G401 (cell line): ENCODE measurements at places on chromosomes 1 and 21. TPM values are rescaled to one million over a fixed set of nuclear protein-coding genes. Genes with fewer than 3 reads are reported as not detected.

- DNase-seq: peak; percentile 92
These were observed 577.2 kb upstream of the ZRANB2 start for GRCh38 chr1:71657891-71658679.

DNA sequence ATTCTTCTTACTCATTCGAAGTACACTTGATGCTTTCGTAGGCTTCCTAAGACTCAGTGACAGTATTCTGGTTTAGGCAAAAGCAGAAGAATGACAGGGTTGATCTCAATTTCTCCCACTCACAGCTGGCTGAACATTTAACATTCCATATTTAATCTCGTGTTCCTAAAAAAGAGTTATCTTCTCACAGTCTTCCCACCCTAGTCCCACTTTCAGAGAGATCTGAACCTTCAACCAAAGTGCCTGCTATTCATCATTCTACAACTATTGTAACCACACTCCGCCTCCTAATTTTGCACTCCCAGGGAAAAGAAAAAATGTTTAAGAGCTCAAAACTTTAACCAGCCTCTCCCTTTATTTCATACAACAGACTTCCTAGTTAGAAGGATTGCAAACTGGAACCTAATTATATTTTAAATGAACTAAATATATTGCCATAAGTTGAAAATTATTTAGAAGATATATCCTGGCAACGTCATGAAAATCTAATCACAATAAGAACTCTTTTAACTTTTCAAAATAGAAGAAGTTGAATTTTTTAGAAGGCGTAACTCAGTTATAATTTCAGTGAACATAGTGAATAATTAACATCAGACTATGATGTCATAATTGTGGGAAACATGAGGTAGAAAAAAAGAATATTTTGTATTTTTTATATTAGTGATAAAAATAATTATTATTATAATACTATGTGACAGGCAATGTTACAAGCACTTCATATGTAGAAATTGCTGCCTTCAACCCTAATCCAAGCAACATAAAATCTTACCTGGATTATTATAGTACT, 540.9 kb upstream of the ADGRL2 start:
- no peak for DNase-seq

DNA sequence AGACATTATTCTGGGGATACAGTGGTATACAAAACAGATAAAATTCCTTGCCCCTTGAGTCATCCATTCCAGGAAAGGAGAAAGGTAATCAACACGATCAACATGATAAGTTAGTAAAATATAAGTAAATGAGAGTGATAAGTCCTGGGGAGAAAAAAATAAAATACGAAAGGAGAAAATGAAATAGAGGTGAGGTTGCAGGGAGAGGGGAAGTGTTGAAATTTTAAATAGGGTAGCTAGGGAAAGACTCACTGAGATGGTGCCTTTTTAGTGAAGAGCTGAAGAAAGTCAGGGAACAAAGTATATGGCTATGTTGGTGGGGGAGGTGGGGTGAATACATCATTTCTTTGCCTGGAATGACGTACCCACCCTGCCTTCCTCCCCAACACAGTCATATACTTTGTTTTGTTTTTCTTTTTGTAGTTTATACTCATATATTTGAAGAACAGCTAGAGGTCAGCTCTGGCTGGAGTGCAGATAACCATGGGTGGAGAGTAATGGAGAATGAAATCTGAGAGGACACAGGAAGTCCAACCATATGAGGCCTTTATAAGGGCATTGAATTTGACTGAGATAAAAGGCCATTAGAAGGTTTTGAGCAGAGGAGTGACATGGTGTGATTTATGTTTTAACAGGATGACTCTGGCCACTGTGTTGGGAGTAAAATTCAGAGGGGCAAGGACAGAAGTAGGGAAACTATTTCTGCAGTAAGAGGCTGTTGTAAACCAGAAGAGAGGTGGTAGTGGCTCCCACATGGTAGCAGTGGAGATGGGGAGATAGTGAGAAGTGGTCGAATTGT, 54.8 kb downstream of the OSBPL9 start:
- no peak for DNase-seq

The ADAM30 gene
- total RNA-seq: not detected in 2 replicates

DNA sequence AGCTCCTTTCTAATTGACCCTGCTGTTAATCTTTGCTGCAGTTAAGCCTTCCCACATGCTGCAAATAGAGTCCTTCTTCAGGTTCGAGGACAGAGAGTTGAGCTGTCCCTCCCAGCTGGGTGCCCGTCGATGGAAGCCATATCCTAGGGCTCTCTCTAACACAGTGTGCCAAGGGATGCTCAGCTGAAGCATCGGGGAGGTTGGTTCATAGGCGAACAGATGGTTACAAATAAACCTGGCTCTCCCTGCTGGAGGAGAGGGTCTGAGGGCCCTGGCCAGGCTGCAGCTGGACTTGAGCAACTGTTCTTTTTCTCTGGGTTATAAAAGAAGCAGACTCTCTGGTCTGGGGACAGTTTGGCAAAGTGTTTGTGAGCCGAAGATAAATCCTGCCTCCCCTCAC, 120.3 kb upstream of the C8B start:
- DNase-seq: peak; percentile 91

DNA sequence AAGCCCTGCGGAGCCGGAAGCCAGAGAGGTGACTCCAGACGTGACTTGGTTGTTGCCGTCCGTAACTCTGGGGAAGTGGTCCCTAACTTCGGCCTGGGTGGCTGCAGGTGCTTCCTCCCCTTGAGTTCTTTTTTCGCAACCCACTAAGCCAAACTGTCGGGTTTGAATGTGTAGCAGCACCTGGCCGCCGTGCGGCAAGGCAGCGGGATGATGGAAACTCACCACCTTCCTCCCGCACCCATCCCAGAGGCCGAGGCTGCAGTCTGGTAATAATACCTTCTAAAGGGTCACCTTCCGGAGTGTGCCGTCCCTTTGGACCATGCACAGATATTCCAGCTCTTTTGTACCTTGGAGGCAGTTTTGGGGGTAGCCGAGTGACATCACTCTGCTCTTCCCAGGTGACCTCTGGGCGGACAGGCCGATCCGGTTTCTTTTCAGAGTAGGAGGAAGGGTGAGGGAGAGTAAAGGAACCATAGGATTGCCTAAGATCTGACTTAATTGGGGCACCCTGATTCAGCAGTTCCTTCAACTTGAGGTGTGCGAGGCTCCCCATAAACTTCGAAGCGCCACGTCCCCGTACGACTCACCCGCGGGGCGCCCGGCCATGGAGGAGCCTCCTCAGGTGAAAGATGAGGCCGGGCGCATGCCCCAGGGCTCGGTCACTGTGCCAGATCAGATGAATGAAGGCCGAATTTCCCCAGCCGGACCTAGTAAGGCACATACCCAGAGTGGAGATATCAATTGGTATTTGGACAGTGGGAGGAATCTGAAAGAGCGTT, 1.0 kb downstream of the KCNK1 start:
- DNase-seq: peak; percentile 69

The SELENOF gene
- 220 and 233 TPM in 2 replicates for total RNA-seq

DNA sequence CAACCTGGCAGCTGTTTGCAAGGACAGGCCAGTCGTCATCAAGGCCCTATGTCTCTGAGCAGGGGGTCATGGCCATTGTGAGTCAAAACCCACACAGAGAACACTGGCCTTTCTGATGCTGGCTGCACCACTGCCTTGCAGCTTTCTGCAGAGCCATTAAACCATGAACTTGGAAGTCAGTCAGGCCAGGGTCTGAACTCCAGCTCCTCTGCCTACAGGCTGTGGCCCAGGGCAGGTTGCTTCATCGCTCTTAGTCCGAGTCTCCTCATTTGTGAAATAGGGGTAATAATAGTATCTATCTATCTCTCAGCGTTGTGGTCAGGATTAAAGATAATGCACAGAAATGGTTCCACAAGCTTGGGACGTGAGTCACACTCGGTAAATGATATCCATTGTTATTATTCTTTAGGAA, 35.8 kb upstream of the HIVEP3 start:
- no peak for DNase-seq

GRCh38 chr1:103283371-103283770, 175.0 kb upstream of the COL11A1 start:
- DNase-seq: no peak

The SERTAD4 gene
- total RNA-seq: 7.3 and 14.2 TPM in 2 replicates

GRCh38 chr1:35619237-35620121, 21.8 kb downstream of the PSMB2 start:
- DNase-seq: no peak

GRCh38 chr1:222263791-222264190, 284.1 kb downstream of the HHIPL2 start:
- DNase-seq: no peak

DNA sequence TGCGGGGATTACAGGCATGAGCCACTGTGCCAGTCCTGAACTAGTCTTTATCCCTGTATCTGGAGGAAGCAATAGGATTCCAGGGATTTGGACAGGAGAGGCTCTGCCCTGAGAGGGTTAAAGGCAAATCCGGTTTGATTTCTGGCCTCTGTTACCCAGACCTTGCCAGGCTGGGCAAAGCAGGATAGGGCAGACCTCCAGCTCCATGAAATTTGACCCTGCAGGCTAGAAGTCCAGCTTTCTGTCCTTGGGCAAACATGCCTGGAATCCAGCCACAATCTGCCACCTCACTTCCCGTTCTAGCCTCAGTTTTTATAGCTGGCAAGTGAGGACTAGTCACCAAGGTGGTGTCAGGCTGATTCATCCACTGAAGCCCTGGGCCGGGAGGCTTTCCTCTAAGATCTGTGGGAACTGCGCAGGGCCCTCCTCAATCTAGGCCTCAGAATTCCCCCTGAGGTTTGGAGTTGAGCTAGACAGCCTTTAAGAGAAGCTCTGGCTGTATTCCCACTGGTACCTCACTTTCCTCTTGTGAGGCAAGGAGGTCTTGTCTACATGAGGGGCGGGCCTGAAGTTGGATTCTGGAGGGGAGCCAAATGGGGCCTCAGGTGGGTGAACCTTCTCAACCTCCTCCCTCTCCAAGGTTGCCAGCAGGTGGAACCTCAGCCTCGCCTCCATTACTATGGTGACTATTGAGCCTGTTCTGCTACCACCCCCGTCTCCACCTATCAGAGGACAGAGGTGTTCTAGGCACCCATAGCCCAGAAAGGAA, 7.0 kb upstream of the P3R3URF start:
- DNase-seq: peak; percentile 66

- no peak for DNase-seq
These were observed 37.3 kb downstream of the HSD3B1 start for GRCh38 chr1:119544165-119544762.

DNA sequence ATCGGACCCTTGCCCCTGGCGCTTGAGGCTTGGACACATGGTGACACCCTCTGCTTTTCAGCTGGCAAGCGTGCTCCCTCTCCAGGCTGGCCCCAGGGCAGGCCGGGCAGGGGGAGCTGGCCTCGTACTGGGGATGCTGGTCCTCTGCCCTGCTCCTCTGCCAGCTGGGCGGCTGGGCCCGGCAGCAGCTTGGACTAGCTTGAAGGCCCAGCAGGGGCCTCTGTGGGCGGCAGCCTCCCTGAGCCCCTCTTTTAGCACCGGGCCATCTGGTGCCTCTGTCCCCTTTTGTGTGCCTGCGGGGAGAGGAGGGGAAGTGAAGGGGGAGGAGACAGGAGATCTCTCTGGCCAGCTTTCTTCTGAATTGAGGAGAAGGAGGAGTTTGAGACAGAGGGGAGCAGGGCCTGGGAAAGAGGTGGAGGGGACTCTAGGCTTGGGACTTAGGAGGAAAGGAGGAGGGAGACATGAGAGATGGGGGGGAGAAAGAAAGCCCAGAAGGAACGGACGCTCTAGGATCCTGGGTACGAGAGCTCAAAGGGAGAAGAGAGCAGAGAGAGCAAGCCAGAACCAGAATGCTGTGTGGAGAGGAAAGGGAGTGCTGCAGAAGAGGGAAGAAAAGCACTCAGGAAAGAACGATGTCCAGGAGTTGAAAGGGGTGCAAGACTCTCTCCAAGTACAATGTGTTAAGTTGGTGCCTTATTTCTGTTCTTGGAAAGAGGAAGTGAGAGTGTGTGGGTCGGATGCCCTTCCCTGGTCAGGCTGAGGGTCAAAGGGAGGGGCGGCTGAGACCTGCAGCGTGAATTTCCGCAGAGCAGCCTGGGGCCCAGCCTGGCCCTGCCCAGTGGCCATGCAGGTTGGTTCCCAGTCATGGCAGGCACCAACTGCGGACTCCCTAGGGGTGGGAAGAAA, 40.3 kb downstream of the IER5 start:
- DNase-seq: peak; percentile 74

DNA sequence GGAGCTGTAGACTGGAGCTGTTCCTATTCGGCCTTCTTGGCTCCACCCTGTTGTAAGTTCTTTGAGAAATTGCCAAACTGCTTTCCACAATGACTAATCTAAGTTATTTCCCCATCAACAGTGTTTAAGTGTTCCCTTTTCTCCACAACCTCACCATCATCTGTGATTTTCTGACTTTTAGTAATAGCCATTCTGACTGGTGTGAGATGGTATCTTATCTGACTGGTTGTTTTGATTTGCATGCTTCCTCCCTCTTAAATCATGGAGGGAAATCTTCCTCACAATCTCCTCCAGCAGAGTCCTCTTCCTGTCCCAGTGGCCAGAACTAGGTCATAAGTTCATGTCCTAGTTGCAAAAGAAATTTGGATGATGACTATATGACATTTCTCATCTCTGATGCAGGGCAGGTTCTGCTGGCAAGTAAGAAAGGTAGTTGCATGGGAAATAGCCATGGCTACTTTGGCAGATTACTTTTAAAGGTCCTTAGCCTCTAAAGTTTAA, 294.0 kb downstream of the LRRC40 start:
- no peak for DNase-seq

GRCh38 chr1:240278082-240278481, 186.4 kb downstream of the FMN2 start:
- DNase-seq: no peak

- DNase-seq: no peak
These were observed 30.6 kb upstream of the JUN start for GRCh38 chr1:58814251-58815068.

- no peak for DNase-seq
These were observed 1.6 kb upstream of the NKAIN1 start for GRCh38 chr1:31241321-31241720.

The MPZ gene
- total RNA-seq: 0.68 TPM in 1 of 2 replicates, not detected in the other

DNA sequence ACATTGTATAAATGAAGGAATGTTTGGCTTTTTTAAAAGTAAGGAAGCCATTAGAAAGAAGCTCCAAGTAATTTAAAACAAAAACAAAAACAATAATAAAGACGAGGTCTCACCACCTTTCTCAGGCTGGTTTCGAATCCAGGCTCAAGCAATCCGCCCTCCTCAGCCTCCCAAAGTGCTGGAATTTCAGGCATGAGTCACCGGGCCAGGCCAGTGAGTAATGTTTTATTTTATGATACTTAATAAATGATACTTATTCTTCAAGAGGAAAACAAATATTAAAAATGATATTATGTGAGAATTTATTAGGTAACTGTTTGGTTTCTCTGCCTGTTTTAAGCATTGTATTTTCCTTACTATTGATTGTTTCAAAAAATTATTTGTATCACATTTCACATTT, 201.4 kb upstream of the BRINP3 start:
- no peak for DNase-seq

The SRSF11 gene
- total RNA-seq: 91.6 and 130 TPM in 2 replicates

The COL6A1 gene
- 83.0 and 85.1 TPM in 2 replicates for total RNA-seq

- no peak for DNase-seq
These were observed 153.5 kb downstream of the HLX start for GRCh38 chr1:221032637-221033280.

DNA sequence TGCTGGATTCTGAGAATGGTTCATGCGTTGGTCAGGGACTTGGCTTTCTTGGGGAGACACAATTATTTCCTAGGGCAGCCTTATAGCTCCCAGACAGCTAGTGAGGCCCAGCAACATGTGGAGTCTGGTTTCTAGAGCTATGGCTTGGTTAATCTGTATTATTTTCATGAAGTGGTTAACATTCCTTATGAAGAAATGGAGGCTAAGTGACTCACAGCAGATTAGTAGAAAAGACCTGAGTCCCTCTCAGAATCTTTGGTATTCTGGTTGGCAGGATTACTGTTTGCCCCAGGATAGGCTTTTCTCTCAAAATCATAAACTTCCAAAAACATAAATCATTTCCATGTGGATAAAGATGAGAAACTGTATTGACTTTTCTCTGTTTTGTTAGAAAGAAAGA, 42.3 kb downstream of the DUSP10 start:
- no peak for DNase-seq
